Activated T-cell treated with anti-CD3 and anti-CD28 coated beads for 48 hours (primary cell): ENCODE measurements at places on chromosomes 13 and 19.

GRCh38 chr19:18418483-18419194 is 559 bp upstream of the SSBP4 start:
- no peak for DNase-seq

GRCh38 chr13:41426047-41426446 is 31.3 kb upstream of the RGCC start:
- no peak for DNase-seq

- no peak for DNase-seq
Measured at GRCh38 chr13:34312578-34312977, 494.6 kb downstream of the RFC3 start.

DNA sequence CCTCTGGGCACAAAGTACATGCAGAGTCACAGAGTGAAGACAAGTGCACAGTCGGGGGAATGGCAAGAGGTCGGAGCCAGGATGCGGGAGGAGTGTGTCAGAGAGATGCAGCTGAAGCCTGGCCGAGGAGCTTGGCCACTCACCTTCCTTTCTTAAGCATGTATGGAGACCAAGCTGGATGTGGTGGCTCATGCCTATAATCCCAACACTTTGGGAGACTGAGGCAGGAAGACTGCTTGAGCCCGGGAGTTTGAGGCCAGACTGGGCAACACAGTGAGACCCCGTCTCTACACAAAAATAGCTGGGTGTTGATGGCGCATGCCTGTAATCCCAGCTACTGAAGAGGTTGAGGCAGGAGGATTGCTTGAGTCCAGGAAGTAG is 67.0 kb downstream of the LATS2 start:
- DNase-seq = no peak

DNA sequence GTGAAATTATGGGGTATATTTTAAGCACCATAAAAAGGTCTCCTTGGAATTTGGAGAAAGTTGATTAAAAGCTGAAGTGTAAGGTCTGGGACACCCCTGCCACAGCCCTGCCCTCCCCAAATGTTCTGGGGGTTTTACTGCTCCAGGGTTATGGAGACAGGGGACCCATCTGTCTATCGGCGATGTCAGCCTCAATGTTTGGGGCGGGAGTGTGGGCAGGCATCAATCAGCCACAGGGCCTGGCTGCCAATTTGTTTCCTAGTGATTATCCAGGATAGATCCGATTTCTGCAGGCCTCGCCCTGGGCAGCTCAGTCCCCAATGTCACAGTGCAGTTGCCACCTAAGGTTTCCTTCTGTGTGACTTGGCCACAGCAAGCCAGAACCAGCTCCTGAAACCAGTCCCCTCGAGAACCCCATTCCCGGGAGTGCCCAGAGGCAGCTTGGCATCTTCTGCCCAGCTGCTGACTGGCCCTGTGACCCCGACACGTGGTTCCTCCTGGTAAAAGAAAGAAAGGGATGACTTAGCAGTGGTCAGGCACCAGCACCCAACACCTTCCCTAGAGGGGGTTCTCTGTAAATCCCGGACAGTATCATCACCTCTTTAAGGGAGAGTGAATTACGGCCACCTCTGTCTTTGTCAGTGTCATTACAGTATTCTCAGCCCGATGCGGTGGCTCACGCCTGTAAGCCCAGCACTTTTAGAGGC is 41.6 kb downstream of the MYO9B start:
- no peak for DNase-seq

- DNase-seq = no peak
Measured at GRCh38 chr19:13866463-13867046, 10.4 kb upstream of the NANOS3 start.

DNA sequence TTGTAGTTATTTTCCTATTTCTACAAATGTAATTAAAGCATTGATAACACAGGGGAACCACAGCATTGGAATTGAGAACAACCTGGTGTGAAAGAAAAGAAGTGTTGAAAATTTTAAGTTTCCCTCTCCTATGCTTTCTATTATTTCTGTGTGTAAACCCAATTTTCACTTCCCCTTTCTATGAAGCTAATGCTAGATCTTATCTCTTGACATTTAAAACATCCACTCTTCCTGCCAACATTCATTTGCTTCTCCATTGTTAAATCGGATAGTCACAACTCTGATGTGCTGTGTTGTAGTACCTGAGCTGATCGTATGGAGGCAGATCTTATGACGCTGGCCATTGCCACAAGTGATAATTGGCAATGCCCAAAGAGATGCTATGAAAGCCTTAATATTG is 203.0 kb downstream of the ITGBL1 start:
- no peak for DNase-seq

- DNase-seq = no peak
Measured at GRCh38 chr13:51998723-51999509, 12.3 kb downstream of the ATP7B start.

GRCh38 chr13:43044720-43045301 is 21.4 kb downstream of the DNAJC15 start:
- DNase-seq = no peak

DNA sequence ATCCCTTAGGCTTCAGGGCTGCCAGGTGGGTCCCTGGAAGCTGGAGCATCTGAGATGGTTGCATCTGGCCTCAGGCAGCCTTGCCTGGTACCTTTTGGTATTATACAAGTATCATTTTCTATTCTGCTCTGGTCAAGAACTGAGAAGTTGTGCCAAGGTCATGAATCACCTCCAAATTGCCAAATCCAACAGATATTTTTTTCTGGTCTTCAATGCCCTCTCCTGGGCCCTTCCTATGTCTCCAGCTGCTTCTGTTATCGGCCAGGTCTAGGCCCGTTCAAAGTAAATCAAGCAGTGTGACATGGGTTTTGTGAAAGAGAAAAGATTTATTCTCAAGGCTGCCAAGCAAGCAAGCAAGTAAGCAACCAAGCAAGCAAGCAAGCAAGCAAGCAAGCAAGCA is 271.1 kb upstream of the MAB21L1 start:
- no peak for DNase-seq

DNA sequence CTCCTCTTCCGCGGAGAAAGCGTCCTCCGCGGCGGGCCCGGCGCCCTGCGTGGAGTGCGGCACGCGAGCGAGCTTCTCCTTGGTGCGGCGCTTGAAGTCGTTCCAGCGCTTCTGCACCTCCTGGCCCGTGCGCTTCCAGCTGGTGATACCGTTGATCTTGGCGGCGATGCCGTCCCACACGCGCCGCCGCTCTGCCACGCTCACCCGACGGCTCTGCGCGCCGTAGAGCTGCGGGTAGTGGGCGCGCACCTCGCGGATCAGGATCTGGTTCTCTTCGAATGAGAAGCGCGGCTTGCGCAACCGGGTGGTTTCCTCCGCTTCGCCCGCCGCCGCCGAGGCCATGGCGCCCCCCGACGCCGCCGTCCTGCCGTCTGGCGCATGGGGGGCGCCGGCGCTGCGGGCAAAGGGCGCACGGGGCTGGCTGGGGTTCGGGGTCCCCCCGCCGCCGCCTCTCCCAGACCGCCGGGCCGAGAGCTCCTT is 941 bp downstream of the MYPOP start:
- peak; percentile 36 for DNase-seq

- no peak for DNase-seq
Measured at GRCh38 chr13:30696278-30697176, 38.8 kb upstream of the ALOX5AP start.

DNA sequence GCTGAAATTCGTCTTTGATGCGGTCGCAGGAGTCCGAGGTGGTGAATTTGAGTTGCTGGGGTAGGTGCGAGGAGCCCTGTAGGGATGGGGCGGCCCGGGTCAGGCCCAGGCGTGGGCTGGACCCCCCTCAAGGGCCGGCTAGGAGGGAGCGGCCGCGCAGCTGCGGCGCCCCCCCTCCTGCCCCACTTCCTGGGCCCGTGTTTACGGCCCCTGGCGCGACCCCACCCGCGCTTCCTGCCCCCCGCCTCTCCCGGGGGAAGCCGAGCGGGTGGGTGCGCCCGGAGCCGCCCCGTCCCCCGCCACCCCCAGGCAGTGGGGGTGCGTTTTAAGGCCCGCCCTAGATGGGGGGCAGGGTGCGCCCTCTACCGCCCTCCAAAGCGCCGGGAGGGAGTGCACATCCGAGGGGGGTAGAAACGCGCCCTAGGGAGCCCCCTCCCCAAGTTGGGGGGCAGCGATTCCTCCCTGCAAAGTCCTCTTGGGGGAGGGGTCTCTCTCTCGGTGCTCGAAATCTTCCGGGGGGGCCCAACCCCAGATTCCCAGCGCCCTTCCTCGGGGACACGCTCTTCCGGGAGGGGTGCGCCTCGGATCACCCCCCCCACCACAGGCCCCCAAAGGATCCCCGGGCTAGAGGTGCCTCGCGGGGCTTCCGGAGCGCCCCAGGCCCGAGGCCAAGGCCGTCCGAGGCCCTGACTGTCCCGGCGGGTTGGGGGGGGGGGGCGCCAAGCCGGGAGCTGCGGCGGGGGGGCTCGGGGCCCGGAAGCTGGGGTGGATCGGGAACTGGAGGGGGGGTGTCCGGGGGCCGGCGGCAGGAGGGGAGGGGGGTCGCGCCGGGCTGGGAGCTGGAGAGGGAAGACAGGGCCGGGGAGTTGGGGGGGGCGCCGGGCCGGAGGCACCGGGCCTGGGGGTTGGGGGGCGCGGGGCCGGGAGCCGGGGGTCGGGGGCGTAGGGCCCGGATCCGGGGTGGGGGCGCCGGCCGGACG is 823 bp downstream of the TLE5 start:
- peak; percentile 43 for DNase-seq

GRCh38 chr19:1098177-1099051 is 3.2 kb upstream of the POLR2E start:
- no peak for DNase-seq

- no peak for DNase-seq
Measured at GRCh38 chr13:72221276-72221962, 354.4 kb upstream of the DACH1 start.

GRCh38 chr19:33673996-33674625 is 52.4 kb downstream of the CHST8 start:
- no peak for DNase-seq

GRCh38 chr13:35947315-35947714 is 183.9 kb downstream of the DCLK1 start:
- DNase-seq = no peak
